ENCODE measurements at places on chromosomes 13 and 19. TPM values are rescaled to one million over a fixed set of nuclear protein-coding genes. Genes with fewer than 3 reads are reported as not detected.

- H3K27ac ChIP-seq, result no peak within 1 kb of the TSS
- no peaks in the 10 kb centered on the region for H3K36me3 ChIP-seq
- peak; percentile 93 for DNase-seq
- no peak within 1 kb of the TSS for H3K4me3 ChIP-seq
- peaks cover 73% of the 10 kb centered on the region for H3K27me3 ChIP-seq
- no peaks in the 10 kb centered on the region for H3K4me1 ChIP-seq
Measured at GRCh38 chr19:40217934-40218890, at the start of gene TTC9B. Gene TTC9B, minus strand, starts transcription at chr19:40218384. Its CDS starts 3 bp downstream, at chr19:40218381.

DNA sequence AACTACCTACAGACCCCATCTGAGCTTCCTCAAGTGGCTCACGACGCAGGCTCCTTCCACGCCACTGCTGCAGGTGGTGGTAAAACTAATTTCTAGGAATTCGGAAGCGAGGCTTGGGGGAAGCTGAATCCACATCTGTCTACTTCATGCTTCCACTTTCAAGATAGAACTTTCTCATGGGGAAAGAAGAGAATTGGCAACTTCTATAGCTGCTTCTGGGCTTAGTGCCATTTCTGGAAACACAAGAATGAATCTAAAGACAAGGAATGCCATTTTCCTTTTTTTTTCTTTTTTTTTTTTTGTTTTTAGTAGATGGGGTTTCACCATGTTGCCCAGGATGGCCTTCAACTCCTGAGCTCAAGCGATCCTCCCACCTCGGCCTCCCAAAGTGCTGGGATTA is 2.8 kb upstream of the NLRP12 start:
- H3K27me3 ChIP-seq, result peaks cover 21% of the 10 kb centered on the region
- H3K4me1 ChIP-seq, result no peaks in the 10 kb centered on the region
- no peak overlapping the region for H3K27ac ChIP-seq

DNA sequence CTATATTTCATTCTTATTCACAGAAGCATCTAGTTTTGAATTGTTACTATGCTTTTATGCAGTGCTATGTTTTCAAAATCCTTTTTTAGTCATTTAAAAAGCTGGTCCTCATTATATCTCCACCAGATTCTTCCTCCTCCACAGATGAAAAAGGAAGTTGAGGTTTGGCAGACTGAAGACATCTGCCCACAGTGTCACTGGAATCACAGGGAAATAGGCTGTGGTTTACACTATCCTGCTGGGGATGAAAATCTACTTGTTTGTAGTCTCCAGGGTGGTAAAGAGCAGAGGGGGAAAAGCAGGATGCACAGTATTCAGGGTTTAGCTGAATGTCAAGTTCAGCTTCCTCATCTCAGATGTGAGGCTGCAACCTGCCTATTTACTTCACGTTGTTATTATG is 351.2 kb downstream of the DNAJC15 start:
- H3K36me3 ChIP-seq, result no peaks in the 10 kb centered on the region
- no peaks in the 10 kb centered on the region for H3K27me3 ChIP-seq
- no peak overlapping the region for H3K4me3 ChIP-seq
- no peak overlapping the region for H3K27ac ChIP-seq

DNA sequence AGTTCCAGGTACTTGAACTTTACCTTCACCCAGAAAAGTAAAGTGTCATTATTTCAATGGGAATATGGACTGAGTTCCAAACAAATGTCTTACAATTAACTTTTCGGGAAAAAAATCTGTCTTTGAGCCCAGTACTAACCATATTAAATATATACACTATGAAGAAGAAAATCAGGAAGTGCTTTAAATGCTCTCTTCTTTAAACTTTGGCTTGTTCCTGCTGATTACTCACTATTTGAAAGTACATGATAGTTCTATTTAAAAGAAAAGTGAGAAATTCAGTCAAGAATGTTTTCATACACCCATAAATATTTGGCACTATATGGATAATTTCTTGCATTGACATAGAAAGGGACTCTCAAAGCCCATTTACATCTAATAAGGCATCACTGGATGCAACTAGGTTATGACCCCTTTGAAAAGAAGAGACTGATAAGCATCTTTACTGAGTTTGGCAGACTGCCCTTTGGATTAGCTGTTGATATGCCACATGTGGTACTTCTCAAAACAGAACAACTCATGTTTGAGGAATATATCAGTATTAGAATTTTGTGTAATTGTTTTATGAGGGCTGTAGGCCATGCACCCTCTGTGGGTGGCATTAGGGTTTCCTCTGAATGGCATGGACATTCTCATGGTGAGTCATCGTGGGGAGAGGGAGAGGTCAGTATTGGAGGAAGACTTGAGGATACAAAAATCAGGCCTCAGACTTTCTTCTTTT is 25.0 kb upstream of the VWA8 start:
- H3K4me1 ChIP-seq, result no peaks in the 10 kb centered on the region
- no peak overlapping the region for H3K4me3 ChIP-seq
- no peaks in the 10 kb centered on the region for H3K36me3 ChIP-seq

GRCh38 chr19:13024126-13024950 is 29.1 kb downstream of the NFIX start:
- H3K4me3 ChIP-seq, result no peak overlapping the region
- peaks cover 25% of the 10 kb centered on the region for H3K4me1 ChIP-seq
- peak; percentile 50 for DNase-seq
- peaks cover 100% of the 10 kb centered on the region for H3K27me3 ChIP-seq

DNA sequence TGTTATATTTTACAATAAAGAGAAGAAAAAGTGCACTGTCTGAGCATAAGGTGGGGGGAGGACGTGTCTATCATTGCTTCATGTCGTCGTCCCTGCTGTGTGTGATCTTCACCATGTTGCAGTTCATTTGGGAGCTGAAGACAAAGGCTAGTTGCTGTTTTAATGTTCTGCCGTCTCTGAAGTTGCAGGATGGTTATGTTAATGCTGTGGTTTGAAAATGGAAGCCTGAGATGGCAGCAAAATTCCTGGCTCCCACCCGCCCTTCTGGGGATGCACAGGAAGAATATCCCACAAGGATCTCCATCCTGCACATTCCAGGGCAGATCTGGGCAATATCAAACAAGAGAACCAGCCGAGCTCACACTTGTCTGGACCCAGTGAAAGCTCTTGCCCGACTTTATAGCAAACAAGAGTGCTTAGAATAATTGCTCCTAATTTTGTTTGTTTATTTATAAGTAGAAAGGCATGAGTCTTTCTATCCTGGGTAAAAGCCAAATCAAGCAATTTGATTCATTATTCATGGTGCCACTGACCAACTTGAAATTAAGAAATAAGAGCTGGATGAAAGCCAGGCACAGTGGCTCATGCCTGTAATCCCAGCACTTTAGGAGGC is 110.3 kb upstream of the ABCC4 start:
- no peak overlapping the region for H3K27ac ChIP-seq
- no peak for DNase-seq
- no peaks in the 10 kb centered on the region for H3K4me1 ChIP-seq
- no peaks in the 10 kb centered on the region for H3K27me3 ChIP-seq

DNA sequence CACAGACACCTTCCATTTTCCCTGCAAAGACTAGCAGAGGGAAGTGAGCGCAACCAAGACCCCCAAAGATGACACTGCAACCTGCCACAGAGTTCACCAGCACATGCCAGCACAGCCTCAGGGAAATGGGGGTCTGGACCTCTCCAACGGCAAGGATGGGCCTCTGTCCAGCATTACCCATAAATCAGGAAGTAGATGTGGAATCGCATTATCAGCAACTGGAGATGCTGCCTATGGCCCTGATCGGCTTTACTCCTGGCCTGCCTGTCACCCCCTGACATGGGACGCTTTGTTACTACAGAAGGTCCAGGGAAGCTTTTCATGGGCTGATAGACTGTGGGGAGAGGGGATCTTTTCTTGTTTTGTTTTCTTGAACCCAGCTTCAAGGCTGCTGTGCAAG is 41.4 kb upstream of the POU2F2 start:
- no peak for DNase-seq
- peaks cover 4% of the 10 kb centered on the region for H3K4me1 ChIP-seq
- H3K4me3 ChIP-seq, result no peak overlapping the region

DNA sequence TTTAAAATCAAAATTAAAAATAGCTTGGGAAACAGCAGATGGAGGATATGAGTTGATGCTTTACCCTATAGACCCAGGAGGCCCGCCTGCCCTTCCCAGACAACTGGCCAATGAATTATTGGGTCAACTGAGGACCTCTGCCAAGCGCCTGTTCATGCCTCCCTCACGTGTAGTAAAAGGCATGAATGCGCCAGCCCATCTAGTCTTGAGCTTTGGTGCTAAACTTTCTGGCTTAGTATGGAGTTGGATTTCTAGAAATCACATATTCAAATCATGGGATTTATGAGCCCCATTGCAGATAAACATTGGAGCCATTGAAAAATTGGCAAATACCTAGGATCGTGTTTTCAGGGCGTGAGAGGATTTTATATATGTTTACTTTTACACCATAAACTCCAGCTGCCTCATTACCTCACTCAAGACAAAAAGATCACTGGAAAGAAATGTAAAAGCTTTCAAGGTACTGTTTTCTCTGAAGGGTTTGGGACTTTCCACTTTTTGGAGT is 47.1 kb downstream of the COL4A2 start:
- H3K4me3 ChIP-seq, result no peak overlapping the region
- H3K27ac ChIP-seq, result no peak overlapping the region
- H3K27me3 ChIP-seq, result no peaks in the 10 kb centered on the region
- no peak for DNase-seq
- no peaks in the 10 kb centered on the region for H3K36me3 ChIP-seq

DNA sequence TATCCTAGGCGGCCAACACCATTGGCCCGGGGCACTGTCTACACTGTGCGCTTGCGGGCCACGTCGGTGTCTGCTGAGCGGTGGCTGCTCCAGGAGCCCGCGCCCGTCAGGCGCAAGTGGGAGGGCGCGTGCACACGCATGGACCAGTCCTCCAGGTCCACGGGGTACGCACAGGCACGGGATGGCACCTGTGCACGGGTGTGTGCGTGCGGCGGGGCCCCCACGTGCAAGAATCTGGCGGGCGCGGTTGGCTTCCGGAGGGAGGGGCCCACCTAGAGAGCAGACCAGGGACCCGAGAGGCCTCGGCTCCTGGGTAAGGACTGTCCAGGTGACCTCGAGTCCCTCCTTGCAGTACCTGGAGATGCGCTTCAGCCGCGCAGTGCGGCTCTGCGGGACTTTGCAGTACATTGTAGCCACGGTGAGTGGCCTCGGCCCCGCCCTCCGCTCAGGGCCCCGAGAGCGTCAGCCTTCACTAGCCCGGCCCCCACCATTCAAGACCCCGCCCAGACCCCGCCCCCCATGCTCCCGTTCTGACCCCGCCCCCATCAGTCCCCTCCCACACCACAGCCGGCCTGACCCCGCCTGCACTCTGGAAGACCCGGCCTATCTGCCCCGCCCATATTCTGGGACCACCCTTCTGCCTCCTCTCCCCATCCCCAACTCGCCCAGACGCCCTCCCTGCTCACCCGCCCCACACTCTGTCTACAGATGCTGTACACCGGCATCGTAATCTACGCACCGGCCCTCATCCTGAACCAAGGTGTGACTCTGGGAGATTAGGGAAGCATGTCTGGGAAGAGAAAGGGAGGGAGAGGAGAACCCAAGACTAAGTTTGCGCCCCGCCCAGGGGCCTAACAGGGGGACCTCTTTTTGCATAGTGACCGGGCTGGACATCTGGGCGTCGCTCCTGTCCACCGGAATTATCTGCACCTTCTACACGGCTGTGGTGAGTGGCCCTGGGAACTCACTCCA is 2.3 kb downstream of the SLC5A5 start:
- no peaks in the 10 kb centered on the region for H3K36me3 ChIP-seq
- no peaks in the 10 kb centered on the region for H3K4me1 ChIP-seq
- peak overlapping the region; percentile 60 for H3K4me3 ChIP-seq
- H3K27me3 ChIP-seq, result peaks cover 49% of the 10 kb centered on the region
- DNase-seq, result peak; percentile 94

CNN2 gene
- 131 TPM for total RNA-seq

USHBP1 gene
- total RNA-seq, result 0.28 TPM

PSG11 gene
- total RNA-seq, result not detected

RFPL4A gene
- not detected for total RNA-seq

FCAR gene
- not detected for total RNA-seq
